ENCODE measurements at places on chromosomes 1 and 21.

GRCh38 chr1:45551684-45552083, 1.1 kb downstream of the AKR1A1 start:
- DNase-seq = no peak

DNA sequence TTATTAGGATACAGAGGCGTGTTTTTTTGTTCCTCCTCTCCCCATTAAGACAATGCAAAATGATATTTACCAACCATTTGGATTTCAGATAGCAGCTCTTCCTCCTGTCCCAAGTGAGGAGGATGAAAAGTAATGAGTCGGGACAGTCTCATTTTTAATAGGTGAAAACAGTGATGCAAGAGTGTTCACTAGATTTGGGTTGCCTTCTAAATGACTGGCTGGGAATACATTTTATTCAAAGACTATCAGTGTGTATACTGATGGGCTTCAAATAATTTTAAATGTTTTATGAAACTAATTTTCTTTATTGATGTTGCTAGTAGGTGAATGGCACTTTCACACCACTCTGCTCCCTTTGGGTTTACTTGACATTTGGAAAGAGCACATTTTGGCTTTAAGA, 2.1 kb downstream of the RCOR3 start:
- DNase-seq = no peak

DNA sequence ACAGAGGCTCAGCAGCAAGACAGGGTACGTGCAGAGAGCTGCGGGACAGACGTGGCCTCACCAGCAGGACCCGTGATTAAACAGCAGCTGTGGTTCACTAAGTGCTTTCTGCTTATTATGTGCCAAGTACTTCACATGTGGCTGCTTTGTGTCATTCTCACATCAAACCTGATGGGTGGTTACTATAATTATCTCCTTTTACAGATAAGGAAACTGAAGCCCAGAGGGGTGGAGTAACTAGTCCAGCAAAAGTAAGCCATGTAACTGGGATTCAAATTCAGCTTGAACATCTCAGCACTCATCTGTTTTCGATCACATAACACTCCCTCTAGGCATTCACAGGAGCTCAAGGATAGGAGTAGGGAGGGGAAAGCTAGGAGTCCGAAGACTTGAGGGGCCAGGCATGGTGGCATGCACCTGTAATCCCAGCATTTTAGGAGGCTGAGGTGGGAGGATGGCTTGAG, 50.8 kb upstream of the CLIC4 start:
- no peak for DNase-seq

DNA sequence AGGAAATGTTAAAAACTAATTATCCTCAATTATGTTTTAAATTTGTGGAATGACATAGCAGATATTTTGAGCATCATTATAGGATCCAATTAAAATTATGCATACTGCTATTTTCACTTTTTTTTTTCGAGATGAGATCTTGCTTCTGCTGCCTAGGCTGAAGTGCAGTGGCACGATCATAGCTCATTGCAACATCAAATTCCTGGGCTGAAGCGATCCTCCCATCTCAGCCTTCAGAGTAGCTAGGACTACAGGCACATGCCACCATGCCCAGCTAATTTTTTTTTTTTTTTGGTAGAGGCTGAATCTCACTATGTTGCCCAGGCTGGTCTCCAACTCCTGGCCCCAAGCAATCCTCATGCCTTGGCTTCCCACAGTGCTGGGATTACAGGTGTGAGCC, 11.3 kb upstream of the SLC1A7 start:
- no peak for DNase-seq

DNA sequence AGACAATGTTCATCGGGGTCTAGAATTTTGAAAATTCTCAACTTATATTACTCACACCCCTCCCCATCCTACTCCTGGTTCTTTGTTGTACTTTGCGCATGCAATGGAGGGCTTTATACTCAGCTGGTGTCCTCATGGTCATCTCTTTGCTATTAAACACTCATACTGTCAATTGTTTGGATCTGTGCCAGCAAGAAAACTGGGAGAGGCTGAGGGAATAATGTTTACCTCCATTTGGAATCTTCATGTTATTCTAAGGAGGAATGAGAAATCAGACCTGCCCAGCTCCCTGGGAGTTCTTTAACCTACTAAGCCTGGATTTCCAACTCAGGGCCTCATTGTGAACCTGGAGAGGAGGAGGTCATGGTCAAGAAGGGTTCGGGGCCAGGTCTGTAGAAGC, 143.9 kb upstream of the DNAH14 start:
- DNase-seq = no peak

- no peak for DNase-seq
Observed at GRCh38 chr1:11800756-11801433, 4.9 kb downstream of the MTHFR start.

- no peak for DNase-seq
Observed at GRCh38 chr1:92485381-92486250, 1.1 kb downstream of the GFI1 start.

Measured in AG08395 (cell line).